ENCODE measurements at places on chromosomes 6 and 20.

DNA sequence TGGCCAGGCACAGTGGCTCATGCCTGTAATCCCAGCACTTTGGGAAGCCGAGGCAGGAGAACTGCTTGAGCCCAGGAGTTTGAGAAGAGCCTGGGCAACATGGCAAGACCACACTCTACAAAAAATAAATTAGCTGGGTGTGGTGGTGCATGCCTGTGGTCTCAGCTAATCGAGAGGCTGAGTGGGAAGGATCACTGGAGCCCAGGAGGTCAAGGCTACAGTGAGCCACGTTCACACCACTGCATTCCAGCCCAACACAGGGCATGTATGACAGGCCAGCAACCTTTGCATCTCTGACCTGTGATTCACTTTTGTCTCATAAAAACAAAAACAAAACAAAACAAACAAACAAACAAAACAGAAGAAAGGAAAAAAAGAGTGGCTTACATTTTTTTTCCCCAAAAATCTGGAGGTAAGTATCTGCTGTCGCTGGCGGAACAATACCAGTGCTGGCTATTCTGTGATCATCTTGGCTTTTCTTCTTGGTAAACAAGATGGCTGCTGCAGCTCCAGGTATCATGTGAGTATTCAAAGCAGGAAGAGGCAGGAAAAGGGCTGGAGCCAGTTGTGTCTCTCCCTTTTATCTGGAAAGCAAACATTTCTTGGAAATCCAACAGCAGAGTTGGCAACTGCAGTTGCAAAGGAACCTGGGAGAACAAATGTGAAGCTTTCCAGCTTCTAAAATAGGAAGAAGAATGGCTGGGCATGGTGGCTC is 40.4 kb upstream of the ZMYND8 start:
- DNase-seq, result no peak

DNA sequence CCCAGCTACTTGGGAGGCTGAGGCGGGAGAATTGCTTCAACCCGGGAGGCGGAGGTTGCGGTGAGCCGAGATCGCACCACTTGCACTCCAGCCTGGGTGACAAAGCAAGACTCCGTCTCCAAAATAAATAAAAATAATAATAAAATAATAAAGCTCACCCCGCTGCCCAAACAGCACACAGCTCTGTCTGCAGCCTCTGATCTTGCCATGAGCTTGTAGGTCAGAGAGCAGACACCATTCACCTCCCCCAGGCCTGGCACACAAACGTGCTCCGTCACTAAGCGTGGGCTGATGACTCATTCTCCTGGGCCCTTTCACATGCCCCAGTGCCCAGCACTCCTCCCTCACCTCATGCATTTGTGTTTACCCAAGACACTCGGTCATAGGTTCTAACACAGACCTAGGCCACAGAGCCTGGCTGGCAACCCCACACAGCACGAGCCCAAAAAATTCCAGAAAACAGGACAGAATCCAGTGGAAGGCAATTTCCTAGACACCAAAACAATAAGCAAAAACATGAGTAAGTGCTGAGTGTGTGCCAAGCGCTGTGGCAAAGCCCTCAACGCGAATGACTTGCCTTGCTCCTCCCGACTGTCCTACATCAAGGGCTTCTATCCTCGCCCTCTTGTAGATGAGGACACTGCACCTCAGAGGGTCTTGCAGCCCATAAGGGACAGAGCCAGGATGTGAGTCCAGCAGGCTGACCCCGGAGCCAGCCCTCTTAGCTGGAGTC is 18.0 kb downstream of the ATP9A start:
- no peak for DNase-seq

DNA sequence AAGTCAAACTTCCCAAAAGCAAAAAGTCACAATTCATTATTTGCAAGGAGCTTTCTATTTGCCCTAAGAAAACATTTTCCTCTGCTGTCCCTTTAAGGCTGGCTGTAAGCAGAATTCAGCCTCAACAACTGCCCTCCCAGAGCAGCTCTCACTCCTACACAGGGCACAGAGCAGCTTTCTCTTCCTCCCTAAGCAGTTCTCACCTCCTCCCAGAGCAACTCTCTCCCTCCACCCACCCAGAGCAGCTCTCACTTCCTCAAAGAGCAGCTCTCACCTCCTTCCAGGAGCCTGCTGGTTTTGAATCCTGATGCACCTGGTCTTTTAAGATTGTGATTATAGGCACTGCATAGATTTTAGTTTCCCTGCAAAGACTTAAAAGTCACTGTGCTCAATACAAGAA is 120.6 kb upstream of the TMEM181 start:
- DNase-seq, result no peak

GRCh38 chr6:52124126-52125121 is 37.0 kb upstream of the PKHD1 start:
- DNase-seq, result no peak

GRCh38 chr20:54040531-54040930 is 29.9 kb downstream of the BCAS1 start:
- no peak for DNase-seq

DNA sequence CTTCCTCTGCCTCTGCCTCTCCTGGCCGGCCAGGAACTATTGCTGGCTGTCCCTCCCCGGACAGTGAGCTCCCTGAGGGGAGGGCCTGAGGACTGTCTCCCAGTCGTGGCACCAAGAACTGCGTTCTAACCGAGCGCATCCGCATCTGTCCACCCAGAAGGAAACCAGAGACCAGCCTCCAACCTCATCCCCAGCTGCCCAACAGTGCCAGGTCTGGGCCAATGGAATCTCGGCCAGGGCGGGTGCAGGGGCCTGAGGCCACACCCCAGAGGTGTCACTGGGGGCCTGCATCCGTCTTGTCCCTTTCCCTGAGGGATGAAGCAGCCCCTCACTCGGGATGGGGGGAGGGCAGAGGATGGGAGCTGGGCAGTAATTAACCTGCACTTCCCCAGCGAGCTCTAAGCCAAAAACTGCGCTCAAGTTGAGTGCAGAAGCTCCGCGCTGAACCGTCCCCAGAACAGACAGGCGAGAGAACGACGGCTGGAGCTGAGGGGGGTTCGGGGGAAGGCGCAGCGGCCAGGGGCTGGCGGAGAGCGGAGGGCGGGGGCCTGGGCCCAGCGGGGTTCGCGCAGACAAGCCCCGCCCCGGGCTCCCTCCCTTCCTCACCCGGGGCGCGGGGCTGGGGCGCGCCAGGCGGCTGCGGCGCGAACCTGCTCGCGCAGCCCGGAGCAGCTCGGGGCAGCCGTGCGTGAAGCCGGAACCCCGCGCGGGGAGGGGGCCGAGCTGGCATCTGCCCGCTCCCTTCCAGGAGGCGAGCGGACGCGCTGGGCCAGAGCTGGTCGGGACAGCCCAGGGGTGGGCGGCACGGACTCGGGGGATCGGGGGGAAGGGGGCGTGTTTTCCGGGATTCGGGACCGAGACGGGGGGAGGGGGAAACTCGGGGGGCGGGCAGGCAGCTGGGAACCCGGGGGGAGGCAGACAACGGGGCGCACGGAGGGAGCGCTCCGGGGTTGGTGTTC is 1.4 kb downstream of the TFEB start:
- DNase-seq, result no peak

- DNase-seq, result no peak
Measured at GRCh38 chr6:53929821-53930120, 135.0 kb downstream of the LRRC1 start.

DNA sequence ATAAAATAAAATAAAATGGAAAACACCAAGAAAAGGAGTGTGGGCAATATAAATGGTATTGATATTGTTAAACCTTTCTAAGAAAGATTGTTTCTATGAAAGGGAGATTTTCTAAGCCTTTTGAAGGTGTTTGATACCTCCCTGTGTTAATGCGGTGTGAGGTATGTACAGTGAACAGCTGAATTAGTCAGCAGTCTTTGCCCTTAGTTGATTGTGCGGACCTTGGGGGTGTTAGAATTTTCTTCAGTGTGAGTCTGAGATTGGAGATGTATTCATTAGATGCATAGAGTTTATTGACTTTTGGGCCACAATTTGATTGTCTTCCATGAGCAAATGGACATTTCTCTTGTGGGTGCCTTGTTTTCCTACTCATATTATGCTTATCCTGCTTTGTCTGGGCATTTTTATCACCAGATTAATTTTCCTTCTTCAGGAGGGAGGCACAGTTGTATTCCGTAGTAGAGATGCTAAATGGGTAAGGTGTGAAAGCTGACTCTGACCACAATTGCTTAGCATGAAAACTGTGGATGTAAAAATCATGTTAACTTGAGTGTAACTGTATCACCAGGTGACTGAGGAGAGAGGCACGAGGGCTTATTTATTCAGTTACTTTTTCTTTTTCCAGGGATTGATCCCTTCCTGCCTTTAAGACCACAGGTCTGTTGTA is 42.2 kb downstream of the CDYL start:
- no peak for DNase-seq

GRCh38 chr20:49687595-49688567 is 25.8 kb downstream of the B4GALT5 start:
- DNase-seq, result no peak

DNA sequence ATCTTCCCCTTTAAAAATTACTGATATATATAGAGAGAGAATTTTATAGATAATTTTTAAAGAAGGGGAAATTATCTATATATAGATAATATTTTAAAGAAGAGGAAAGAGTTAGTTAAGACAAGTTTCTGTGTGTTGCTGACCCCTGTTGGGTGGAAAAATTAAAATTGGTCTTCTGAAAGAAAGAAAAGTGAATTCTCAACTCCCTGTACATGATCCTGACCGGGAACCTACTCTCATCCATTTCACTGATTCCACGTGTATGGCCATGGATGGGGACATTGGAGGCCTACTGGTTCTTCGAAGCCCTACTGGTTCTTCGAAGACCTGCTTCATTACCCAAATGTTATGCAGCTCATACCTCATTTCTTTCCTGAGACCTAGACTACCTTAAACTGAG is 53.0 kb upstream of the TCF21 start:
- DNase-seq, result no peak

- DNase-seq, result no peak
Measured at GRCh38 chr6:88133718-88134117, 32.4 kb downstream of the CNR1 start.

DNA sequence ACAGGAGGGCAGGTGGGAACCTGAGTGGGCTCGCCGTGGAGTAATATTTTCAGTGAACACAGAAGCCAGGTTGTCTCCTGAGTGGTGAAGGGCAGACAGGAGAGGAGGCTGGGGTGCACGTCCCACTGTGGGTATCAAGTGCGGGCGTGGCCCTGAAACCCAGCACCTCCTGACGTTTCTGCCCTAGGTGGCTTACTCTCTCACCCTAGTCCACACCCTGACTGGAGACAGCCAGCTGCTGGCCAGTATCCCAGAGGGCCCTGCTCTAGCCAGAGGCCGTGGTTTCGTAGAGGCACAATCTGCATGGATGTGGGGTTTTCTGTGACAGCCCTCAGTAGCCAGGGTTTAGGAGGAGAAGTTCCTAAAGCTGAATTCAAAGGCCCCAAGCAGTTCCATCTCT is 86.7 kb downstream of the TRERF1 start:
- no peak for DNase-seq

GRCh38 chr6:13288481-13288880 is 39.9 kb downstream of the TBC1D7 start:
- no peak for DNase-seq

GRCh38 chr20:5470943-5471342 is 154.2 kb upstream of the PROKR2 start:
- no peak for DNase-seq

DNA sequence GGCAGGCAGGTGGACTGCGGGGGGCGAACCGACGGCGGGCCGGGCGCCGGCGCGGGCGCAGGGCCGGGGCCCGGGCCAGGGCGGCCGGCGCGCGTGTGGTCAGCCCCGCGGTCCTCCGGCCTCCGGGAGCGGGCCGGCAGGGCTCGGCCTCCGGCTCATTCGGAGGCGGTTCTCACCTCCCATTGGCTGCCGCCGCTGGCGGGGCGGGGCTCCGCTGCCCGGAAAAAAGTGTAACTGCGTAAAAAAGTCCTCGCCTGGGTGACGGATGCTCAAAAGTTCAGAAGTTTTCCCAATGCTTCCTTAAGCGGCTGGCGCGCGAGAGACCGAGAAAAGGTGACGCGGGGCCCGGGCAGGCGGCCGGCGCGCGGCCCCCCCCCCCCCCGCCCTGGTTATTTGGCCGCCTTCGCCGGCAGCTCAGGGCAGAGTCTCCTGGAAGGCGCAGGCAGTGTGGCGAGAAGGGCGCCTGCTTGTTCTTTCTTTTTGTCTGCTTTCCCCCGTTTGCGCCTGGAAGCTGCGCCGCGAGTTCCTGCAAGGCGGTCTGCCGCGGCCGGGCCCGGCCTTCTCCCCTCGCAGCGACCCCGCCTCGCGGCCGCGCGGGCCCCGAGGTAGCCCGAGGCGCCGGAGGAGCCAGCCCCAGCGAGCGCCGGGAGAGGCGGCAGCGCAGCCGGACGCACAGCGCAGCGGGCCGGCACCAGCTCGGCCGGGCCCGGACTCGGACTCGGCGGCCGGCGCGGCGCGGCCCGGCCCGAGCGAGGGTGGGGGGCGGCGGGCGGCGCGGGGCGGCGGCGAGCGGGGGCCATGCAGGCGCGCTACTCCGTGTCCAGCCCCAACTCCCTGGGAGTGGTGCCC is at the start of gene FOXC1:
TSS of gene FOXC1 (plus strand) at position 268 of the 849 bp plus-strand sequence. CDS start at position 799, 531 bp downstream.
- DNase-seq, result no peak

DNA sequence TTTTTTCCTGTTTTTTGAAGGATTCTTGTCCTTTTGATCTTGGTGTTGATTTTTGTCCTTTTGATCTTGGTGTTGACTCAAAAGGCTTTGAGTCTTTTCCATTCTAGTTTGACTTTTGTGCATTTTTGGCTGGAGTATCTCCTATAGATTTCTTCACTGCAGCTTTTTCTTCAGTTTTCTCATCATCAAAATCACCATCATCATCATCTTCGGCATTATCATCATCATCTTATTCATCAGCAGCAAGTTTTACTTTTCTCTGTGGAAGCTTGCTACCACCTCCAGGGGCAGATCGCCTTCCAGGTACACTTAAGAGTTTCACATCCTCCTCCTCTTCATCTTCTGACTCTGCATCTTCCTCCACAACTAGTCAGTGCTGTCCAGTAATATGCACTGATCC is 56.5 kb upstream of the MCHR2 start:
- no peak for DNase-seq

DNA sequence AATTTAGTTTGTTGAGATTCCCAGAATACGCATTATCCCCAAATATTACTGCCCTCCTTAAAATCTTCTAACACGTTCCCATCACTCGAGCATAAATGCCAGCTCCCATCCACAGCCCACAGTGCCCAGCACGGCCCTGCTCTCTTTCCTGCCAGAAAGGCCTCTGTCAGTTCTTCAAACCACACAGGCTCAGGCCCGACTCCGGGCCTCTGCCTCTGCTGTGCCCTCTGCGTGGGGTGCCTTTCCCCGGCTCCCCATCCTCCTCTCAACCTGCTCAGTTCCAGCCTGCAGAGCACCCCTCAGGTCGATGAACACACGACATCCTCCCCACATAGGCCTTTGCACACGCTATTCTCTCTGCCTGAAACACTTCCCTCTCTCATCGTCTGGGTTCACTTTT is 12.8 kb downstream of the ULBP3 start:
- no peak for DNase-seq

GRCh38 chr6:74409447-74409846 is 713.4 kb downstream of the CD109 start:
- no peak for DNase-seq

GRCh38 chr6:39923394-39923793 is 10.9 kb downstream of the MOCS1 start:
- DNase-seq, result no peak

DNA sequence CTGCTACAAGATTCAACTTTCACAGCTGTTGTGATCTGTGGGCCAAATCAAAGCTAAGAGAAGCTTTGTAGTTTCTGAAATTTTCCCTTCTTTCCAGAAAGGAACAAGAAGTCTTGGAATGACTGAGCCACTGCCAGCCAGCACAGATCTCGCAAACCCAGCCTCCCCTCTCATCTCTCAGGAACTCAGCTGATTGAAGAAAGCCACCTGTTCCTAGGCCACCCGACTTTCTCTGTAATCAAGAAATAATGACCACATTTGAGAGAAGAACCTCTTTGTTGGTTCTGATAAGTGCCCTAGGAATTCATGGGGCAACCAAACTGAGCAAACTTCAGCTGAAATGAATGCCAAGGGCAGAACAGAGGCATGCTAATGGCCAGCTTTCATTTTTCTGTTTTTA is 61.7 kb downstream of the HDGFL1 start:
- no peak for DNase-seq

Data from NCI-H187 treated with DMSO at 0.1 percent for 48 hours (cell line).